ENCODE measurements at places on chromosomes 7 and 10.

GRCh38 chr10:14534152-14534551 is 203.4 kb upstream of the FRMD4A start:
- DNase-seq, result no peak

- no peak for DNase-seq
These were observed 100.3 kb downstream of the CTBP2 start for GRCh38 chr10:125060026-125060425.

DNA sequence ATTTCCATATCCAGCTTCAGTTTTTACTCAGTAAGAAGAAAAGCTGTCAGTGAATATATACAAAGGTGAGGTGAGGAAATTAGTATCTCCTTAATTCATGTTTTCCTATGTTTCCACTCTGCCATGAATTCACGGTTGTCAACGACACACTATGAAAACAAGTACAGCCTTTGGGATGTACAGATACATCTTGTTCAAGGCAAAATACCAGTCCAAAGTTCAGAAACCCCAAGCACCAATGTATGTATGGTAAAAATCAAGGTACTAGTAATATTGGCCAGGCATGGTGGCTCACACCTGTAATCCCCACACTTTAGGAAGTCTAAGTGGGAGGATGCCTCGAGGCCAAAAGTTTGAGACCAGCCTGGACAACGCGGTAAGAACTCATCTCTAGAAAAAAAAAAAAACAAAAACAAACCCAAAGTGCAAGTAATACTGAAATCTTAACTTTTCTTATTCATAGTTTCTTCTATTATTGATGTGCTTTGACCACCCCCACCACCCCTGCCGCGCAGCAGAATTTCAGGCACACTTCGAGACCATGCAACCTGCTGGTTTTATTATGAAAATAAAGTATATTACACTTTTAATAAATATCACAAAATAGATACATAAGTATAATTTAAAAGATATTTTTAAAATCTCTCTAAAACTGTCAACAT is 3.5 kb downstream of the ESYT2 start:
- DNase-seq, result no peak

- DNase-seq, result no peak
These were observed 96.8 kb downstream of the TCERG1L start for GRCh38 chr10:131214521-131215244.

- no peak for DNase-seq
These were observed 437.8 kb downstream of the PLXDC2 start for GRCh38 chr10:20254078-20254477.

DNA sequence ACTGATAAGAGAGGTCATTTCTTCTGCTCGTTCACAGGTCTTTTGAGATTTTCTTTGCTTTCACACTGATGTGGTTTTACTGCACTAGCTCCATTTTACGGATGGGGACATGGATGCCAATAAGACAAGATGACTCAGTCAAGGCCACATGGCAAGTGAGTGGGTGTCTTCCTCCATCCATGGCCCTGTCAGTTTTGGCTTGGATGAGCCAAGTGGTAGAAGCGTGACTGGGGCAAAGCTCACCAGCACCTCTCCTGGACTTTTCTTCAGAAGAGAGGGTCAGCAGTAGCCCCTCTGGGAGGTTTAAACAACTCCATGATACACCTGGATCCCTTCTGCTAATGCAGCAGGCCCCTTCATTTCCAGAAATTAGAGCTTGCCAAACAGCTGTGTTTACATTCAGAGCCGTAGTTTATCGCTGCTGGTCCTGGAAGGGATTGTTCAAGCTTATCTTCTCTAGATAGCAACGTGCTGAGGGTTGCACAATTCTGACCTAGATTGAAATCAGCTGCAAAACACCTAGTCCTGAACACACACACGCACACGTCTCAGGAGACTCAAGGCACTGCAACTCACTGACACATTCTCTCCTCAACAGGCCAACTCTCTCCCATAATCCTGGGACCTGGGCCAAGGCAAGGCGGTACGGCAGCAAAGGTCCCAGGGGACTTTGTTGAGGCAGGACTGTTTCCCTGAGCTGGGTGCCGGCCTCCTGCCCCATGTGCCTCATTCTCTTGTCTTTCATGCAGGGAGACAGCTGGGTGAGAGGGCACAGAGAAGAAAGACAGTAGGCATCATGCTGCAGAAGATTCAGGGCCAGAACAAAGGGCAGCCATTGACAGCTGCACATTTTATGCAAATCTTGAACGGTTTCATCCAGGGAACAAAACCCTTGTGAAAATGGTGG is 14.2 kb upstream of the PDCD4 start:
- no peak for DNase-seq

DNA sequence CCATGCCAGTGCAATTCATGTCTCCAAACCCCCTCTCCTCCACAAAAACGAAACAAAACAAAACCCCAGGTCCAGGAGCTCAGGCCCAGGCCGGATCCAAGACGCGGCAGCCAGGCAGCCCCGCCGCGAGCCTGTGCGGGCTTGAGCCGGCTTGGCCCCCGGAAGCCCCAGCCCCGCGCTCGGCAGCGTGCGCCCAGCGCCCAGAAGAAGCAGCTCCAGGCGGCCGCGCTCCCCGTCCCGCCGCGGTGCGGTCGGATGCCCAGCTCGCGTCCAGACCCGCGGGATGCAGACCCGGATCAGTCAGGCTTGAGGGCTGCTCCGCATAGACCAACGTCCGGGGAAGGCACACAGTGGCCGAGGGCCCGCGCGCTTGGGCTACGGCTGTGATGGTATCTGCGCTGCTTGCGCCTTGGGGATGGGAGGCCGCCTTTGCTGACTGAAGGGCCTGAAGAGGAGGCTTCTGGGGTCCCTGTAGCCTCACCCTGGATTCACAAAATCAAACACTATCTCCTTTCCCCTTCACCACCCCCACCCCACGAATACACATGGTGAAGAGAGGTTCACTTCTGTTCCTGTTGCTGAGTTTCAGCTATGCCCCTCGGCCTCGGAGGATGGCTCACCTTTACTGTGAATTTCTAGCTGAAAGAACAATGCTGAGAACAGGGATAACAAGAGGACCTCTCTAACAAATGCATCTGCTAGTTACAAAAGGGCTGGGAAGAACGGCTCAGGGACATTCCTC is 79.9 kb upstream of the EN2 start:
- DNase-seq, result no peak

GRCh38 chr10:128365156-128365725 is 239.0 kb upstream of the MKI67 start:
- no peak for DNase-seq

DNA sequence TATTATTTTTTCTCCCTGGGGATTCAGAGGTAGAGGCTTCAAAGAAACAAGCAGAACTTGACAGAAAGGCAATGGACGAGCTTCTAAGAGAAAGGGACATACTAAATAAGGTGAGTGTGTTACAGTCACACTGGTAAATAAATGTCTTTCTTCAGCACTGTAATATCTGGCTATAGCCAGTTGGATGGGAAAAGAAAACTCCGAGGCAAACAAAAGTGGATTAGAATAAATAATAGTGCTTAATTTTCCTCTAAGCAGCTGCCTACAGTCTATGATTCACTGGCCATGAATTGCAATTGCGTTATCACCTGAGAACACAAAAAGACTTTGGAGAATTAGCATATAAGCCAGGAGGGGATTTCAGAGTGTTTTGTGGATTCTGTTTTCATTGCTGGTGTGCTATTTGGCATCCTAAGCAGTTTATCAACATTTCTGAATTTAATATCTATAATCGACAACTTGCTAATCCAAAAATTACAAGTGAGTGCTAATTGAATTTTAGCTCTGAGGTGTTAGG is 23.2 kb downstream of the CFAP58 start:
- no peak for DNase-seq

GRCh38 chr10:1133495-1134045 is 77.4 kb downstream of the WDR37 start:
- no peak for DNase-seq

- DNase-seq, result no peak
These were observed 429.1 kb downstream of the ACTR3B start for GRCh38 chr7:153188630-153189029.

DNA sequence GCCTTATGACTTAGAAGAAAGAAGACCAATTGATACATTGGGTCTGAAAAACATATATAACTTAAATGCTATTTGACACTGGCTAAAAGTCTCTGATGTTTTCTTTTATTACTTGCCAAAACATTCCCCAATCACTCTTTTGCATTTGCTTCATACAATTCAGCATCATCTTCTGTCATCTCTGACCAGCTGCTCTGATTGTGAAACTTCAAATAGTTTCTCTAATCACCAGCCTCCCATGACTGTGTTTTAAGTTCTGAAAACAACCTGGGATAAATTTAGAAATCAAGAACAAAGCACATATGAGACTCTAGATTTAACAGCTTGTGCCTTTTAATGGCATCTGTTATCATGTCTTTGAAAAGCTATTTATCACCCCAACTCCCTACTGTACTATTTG is 208.4 kb upstream of the KCND2 start:
- no peak for DNase-seq

DNA sequence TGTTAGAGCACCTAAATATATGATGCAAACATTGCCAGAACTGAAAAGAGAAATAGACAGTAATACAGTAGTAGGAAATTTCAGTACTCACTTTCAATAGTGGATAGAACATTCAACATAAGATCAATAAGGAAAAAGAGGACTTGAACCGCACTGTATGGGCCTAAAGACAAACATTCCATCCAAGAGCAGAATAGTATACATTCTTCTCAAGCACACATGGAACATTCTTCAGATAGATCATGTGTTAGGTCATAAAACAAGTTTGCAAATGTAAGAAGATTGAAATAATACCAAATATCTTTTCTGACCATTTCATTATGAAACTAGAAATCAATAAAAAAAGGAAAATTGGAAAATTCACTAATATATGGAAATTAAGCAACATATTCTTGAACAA is 185.4 kb upstream of the FOXP2 start:
- DNase-seq, result no peak

DNA sequence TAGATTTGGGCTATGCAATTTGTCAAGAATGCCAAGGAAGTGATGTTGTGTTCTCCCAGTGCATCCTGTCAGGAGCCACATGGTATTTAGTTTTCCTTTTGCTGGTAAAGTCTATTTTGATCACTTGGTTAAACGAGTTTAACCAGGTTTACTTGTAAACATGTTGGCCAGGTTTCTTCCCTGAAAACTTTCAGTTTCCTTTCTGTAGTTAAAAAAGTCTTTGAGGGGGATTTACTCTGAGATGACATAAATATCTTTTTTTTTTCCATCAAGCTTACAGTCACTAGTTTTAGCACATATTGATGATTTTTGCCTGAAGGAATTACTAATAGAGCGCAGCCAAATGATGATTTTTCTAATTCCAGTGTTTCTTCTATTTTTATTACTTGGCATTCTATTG is 320.5 kb downstream of the PHF14 start:
- no peak for DNase-seq

- DNase-seq, result no peak
These were observed 90.1 kb upstream of the PIK3CG start for GRCh38 chr7:106774768-106775551.

All from neural crest cell (in vitro differentiated cells).